Right ventricle myocardium superior (tissue), 1 donor: ENCODE measurements at places on chromosomes 3 and 15. TPM values are rescaled to one million over a fixed set of nuclear protein-coding genes. Genes with fewer than 3 reads are reported as not detected.

DNA sequence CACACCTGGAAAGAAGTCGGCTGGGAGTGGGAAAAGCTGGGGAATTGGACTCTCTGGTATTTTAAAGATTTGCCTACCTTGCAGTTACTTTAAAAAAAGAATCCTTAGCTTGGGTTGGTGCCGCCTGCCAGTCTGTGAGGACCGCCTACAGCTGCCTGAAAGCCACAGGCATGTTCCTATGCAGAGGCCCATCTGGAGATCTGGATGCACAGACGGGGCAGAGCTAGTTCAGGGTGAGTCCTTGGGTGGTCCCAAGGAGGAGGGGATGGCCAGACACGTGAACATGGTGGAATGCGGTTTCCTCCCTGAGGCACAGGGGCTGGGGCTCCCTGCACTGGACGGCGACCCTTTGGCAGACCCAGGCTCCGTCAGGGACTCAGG, 113.2 kb upstream of the IQSEC1 start:
- no peak for DNase-seq

TRANK1 gene
- total RNA-seq = 3.4 TPM

- no peak for DNase-seq
Measured at GRCh38 chr3:111601810-111602209, 6.7 kb upstream of the ZBED2 start.

DNA sequence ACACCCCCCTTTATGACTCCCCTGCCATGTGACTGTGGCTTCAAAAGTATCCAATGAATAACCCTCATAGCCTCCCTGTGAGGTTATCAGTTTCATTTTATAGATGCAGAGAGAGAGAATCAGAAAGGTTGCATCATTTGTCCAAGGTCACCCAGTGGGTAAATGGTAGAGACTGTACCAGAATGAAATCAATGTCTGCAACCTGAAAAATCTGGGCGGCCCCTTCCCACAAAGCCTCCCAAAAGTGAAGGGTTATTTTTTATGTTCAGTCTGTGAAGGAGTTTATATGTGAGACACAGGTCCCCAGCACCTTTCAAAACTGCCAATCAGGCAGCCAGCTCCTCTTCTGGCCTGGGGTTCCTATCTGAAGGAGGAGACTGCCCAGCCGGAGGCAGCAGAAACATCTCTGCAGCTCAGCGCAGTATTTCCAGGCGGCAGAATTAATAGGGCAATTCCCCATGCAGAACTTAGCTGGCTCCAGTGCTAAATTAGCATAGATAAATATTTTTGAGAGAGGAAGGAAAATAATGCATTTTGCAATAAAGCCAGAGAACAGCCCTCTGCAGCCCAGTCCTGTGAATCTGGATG, 130.8 kb upstream of the PRR20G start:
- no peak for DNase-seq

DNA sequence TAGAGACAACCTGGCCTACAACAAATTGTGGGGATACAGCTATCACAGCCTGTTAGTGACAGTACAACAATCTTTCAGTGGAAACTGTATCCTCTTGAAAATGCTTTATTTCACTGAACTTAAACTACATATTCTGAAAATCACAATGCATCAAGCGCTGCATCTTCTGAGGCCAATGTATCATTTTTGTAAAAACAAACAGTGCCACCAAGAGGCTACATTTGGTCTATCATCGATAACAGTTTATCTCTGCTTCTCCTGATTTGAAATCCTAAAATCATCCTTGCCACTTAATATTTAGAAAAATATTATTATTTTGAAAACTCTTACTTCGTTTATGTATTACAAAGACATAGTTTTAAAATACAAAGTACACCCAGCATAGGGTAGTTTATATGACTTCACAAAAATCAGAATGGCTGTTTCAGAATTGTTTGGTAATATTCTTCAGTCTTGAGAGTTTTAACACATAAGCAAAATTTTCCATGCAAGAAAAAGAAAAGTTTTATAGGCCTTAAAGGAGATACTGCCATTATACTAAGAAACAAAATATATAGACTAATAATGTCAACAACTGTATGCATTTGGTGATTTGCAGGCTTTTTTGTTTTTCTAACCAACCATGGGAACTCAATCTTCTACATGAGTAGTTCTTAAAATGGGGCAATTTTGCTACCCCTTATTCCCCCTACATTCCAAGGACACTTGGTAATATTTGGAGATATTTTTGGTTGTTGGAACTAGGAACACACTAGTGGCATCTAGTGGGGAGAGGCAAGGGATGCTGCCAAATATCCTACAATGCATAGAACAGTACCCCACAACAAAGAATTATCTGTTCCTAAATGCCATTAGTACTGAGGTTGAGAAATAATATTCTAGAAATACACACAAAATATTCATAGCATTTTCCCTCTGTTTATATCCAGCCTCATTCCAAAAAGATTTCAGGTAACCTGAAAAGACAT, 42.3 kb downstream of the WDR72 start:
- DNase-seq = no peak

NLGN1 gene
- total RNA-seq = 7.8 TPM

DNA sequence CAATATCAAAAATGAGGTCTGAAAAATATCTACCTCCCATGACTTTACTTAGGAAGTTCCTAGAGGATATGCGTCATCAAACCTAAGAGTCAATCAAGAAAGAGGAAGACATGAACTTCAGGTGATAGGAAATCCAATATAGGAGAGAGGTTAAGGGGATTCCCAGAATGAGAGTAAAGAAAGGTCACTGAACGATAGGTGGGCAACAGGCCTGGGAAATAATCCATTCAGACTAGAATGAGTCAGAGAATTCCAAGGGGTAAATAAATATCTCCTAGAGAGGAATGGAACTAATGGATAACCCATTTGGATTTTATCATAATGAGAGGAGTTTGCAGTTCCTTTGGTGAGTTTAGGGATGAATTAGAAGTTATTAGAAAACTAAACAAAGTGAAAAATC, 131.1 kb upstream of the NUDT16 start:
- DNase-seq = no peak
